NT2/D1 (cell line): ENCODE measurements at places on chromosomes 6 and 20.
A peak's percentile ranks its signal among the peaks of the same experiment; 100 is the strongest.

- DNase-seq: no peak
Measured at GRCh38 chr6:118553132-118553531, 5.0 kb downstream of the PLN start.

GRCh38 chr20:10789386-10789785 is 115.6 kb upstream of the JAG1 start:
- no peak for DNase-seq

DNA sequence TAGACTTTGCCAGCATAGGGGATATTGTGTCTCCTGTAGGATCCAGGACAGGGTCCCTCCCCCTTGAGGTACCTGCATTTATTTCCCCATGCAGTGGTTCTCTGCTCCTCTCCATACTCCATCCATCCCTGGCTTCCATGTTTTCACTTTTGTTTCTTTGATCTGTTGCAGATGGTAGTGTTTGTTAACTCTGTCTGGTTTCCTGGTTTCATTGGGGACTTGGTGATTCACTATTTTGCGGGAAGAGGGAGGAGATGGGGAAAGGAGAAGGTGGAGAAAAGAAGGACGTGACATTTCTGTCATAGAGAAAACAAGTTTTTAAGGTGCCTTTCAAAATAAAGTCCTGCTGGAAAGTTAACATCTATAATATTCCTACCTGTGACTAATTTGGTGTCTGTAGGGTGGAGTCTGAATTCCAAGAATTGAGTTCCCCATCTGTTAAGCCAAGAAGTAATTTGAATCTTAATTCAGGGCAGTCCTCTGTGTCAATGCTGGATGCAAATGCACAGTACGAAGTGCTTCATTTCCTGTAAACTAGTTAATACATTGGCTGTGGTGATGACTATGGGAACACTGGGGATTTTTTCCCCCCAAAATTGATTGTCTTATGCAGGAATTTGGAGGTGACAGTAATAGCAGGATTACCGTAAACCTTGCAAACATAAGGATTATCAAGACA is 6.9 kb upstream of the RNF144B start:
- no peak for DNase-seq

GRCh38 chr6:94372229-94372628 is 952.9 kb upstream of the EPHA7 start:
- DNase-seq: no peak

DNA sequence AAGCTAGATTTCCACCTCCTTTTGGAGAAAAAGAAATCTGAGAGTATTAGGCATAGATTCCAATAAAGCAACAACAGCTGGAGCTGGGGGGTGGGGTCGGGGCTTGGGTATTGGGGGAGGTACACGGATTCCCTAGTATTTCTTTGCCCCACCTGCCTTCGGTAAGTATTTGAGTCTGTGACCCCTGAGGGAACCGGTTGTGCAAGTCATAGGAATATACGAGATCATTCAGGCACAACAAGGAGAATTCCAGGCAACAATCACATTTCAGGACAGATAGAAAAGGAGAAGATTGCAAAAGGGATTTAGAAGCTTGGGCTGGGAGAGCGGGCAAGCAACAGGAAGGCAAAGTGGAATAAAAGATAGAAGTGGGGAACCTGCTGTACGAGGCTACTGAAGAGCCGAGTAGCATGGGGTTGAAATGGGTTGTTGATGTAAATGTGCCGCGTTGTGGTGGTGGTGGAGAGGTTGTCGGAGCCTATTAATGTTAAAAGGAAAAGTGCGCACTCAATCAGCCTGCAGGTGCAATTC is 148.9 kb downstream of the BCAS1 start:
- no peak for DNase-seq

DNA sequence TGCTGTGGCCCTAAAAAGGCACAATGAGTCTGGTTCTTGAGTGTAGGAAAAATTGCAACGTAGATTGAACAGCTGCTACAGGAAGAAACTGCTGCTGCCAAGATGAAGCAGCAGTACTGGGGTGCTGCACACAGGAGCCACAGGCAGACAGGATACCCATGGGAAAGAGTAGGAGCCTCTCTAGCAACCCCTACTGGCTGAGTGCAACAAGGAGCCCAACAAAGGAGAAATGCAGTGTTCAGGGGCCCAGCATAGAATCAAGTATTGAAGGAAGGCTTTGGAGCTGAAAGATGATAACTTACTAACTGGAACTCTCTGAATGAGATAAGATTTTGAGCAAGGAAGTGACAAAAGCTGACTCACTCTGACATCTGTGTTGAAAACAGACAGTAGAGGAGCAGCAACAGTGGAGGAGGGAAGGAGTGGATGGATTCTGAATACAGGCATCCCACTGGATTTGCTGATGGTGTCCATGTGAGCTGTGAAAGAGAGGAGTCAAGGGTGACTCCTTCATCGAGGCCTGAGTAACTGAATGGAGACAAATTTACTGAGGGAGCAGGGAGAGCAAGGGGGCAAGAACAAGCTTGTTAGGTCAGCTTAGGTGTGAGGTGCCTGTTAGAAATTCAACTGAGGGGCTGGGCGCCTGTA is 534.7 kb upstream of the JARID2 start:
- peak; percentile 32 for DNase-seq

GRCh38 chr20:46945465-46945864 is 50.8 kb downstream of the EYA2 start:
- peak; percentile 66 for DNase-seq

- no peak for DNase-seq
Measured at GRCh38 chr6:30322527-30323501, 3.9 kb upstream of the TRIM39 start.

GRCh38 chr6:11330413-11330760 is 97.9 kb upstream of the NEDD9 start:
- no peak for DNase-seq

DNA sequence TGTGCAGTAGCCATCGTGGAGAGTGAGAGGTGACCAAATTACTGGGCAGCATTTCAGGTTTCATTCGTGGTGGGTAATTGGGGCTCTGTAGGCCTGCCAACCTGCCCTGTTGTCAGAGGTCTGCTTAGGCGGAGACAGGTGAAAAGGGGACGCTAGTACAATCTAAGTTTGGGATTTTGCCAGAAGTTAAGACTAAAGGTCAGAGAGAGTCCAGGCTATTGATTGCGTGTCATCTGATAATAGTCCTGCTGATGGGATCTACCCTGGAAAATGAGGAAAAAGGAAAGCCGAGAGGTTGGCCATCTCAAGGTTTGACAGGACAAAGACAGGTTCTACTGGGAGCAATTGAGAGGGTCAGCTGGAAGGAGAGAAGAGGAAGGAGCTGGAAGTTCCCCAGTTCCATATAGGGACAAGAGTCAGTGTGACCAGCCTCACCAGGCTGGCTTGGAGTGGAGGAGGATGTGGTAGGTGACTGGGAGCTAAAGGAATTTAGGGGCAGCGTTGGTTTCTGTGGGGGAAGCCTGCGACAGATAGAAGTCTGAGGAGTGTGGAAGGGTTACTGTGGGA is 10.9 kb downstream of the ARFGEF2 start:
- no peak for DNase-seq

DNA sequence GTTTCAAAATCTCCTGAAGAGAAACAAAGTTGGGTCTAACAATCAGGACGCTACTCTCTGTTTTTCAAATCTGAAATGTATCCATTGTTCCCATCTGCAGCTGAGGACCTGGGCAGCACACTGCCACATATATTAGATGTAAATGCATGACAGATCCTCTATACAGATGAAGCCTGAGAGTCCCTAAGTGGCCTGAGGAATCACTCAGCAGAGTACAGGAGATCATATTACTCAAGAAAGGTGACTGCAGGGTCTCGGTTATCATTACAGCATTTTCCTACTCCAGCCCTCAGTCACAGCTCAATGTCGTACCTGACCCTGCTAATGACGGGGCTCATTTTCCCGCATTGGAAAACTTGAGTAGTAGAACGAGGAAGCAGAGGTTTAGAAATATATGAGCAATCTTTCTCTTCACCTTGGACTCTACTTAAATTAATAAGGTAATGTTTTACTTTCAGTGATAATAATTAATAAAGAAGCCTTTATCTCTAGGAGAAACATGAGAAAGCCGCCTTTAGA is 256.2 kb upstream of the IRAK1BP1 start:
- no peak for DNase-seq

DNA sequence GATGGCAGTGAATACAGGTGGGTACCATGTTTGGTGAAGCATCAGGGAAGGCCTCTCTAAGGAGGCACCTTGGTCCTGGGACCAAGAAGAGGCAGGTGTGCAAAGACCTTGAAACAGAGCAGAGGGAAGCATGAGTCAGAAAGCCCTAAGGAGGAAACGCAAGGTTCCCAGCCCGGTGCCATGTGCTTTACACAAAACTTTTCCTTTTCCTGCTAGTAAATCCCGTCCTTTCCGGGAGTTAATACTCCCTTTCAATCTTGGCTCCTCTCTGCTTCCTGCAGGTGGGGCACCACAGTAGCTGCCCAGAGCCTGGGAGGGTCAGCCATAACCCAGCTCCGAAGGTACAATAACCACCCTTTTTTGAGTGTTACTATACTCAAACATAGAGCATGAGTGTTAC is 19.4 kb upstream of the SLC23A2 start:
- no peak for DNase-seq

GRCh38 chr6:44211284-44211683 is 5.4 kb upstream of the MYMX start:
- no peak for DNase-seq

DNA sequence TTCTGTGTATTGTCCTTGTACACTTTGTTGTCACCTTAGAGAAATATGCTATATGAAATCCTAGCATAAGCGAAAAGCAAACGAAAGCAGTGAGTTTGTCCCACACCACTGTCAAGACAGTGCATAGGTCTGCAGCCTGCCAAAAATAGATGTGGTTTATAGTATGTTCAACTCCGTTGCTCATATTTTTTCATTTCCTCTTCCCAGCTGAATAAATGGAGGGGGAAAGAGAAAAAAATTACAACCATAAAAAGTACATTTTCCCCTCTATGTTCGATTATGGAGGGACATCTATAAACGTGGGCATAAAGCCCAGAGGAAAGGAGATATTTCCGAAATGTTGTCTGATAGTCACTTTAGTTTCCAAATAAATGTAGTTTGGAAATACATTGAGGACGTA is 25.8 kb downstream of the PRL start:
- no peak for DNase-seq

- peak; percentile 30 for DNase-seq
Measured at GRCh38 chr20:42024653-42025052, 406.5 kb upstream of the CHD6 start.

DNA sequence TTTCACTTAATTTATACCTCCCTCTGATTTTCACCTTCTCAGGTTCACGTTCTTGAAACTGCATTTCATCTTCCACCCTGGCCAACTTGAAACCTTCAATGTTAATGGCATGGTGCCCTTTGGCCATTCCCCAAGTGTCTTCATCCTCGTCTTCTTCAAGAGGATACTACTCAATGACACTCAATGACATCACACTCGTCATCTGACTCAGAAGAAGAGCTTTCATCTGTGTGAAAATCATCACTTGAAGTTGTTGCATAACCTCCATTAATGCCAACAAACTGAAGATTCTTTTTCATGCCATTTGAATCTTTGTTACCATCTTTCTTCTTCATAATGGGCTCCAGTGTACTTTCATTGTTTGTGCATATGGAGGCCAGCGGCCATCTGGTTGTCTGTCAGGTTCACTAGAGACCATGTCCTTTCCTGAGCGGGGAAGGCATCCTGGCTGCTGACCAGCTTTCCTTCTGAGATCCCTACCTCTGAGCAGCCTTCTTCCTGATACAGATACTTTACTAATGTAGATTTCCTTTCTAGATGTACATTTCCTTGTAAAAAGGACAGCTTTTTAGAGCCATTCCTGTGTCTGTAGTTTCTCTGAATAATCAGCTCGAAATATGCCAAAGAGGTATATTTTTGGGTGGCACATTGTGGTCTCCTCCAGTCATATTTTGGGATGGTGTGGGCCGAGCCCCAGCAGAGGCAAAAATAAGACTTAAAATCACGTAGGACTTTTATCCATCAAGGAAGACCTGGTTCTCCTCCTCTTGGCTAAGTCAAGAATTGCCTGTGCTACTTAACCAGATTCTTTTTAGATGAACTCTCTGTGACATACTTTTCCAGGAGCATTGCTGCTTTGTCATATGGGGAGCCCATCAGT is 21.3 kb downstream of the TRMT6 start:
- no peak for DNase-seq

GRCh38 chr20:46948081-46948480 is 53.4 kb downstream of the EYA2 start:
- DNase-seq: no peak

- no peak for DNase-seq
Measured at GRCh38 chr6:4853349-4853748, 77.1 kb downstream of the CDYL start.

DNA sequence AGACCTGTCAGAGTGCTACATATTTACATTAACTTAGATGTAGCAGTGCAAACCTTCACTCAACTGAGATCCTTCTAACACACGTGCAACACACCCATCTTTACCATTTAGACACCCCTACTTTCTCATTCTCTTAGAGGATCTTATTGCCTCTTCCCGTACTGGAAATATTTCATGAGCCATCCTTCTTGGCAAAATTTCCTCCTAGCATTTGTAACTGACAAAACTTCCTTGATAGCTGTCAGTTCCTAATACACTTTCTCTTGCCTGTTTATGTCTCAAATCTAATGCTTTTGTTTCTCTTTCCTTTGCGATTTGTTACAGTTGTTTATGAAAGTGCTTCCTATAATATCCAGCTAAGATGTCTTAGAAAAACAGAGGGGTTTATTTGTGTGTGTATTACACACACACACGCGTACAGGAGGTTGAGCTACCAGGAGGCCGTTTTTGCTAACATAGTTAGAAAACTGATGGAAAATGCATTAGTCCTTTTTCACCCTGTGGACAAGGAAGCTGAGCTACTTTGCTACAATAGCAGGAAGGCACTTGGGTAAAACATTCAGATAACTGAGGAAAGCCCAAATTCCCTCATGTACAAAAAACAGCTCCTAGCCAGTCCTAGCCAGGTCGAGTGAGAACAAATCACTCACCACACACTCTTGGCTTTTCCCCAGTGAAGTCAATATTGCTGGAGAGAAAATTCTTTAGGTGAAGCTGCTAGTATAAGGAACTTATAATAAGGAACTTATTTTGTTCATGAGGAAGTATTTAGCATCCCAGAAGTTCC is 153.6 kb downstream of the NFATC2 start:
- no peak for DNase-seq

DNA sequence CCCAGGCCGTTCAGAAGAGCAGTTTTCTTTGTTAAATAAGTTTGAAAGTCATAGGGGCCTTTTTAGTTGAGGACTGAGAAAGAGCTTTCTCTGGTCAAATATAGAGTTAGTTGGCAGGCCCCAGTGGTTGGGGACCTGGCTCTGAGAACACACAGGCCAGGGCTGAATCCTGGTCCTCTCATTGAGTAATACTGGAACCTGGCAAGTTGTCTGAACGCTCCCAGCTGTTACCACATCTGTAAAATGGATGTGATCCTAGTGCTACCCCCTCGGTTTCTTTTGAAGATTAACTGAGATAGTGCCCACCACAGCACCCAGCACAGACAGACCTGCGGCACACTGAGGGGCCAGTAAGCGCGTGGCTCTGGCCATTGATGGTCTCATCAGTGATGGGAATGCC is 215.5 kb downstream of the ZDHHC14 start:
- no peak for DNase-seq

- no peak for DNase-seq
Measured at GRCh38 chr6:3233321-3233720, 5.9 kb upstream of the TUBB2B start.
